Fibroblast of skin of left quadriceps (primary cell): ENCODE measurements at places on chromosomes 7 and 10.

DNA sequence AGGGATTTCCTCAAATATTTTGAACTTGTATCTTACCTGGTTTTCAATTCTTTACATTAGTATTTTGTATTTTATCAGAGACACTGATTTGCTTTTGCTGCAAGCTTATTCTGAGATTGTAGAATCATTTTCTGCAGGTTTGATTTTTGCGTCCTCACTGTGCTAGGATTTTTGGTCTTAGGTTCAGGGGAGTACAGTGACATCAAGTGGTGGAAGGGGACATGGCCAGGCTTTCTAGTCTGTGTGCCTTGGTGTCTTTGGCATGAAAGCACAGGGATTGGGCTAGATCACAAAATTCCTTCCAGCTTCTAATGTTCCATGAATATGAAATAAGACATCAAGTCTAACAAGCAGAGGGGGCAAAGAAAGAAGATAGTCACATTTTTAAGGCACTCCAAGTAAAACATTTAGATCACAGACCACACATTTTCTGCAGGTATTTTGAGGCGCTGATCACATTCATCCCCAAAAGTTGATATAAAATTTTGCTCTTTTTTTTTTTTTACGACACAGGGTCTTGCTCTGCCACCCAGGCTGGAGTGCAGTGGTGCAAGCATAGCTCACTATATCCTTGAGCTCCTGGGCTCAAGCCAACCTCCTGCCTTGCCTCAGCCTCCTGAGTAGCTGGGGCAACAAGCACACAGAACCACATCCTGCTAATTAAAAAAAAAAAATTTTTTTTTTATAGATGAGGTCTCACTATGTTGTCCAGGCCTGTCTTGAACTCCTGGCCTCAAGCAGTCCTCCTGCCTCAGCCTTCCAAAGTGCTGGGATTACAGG, 124.4 kb downstream of the PON1 start:
- DNase-seq: peak; percentile 27

DNA sequence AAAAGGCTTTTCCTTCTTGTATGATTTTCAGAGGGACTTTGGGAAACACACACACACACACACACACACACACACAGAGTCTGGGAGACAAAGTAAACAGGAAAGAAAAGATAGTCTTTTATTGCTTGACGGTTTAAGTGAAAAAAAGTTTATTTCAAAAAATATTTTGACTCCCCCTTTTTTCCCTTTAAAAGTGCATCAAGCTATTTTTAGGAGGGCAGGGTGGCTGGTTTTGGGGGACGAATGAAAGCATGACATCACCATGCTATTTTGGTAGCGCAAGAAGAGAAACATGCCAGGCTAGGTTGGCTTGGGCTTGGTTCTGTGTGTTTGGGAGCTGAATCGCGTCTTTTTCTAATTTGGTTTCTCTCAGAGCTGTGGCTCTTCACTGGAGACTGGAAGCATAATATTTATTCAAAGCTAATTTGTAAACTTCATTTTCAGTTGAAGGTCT, 129.2 kb downstream of the BAMBI start:
- no peak for DNase-seq

- DNase-seq: peak; percentile 53
Measured at GRCh38 chr10:51063659-51064535, 10.4 kb upstream of the PRKG1 start.

- peak; percentile 42 for DNase-seq
Measured at GRCh38 chr10:110411047-110411410, 86.7 kb upstream of the DUSP5 start.

DNA sequence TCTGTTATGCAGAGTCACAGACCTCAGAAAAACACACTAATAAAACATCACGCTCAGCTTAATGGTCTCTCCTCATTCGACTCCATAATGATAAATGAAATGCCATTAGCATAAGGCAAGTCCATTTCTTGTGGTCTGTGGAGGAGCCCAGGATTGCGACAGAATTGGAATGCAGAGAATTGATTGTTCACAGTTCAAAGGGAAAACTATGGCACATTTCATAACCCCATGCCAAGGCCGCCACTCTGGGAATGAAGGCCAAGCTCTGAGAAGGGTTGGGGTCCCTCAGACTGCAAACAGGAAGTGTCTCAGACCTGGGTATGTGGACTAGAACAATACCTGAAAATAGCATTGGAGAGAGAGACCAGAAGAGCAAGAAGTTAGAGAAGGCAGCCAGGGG, 398.9 kb downstream of the ADRA2A start:
- peak; percentile 16 for DNase-seq

DNA sequence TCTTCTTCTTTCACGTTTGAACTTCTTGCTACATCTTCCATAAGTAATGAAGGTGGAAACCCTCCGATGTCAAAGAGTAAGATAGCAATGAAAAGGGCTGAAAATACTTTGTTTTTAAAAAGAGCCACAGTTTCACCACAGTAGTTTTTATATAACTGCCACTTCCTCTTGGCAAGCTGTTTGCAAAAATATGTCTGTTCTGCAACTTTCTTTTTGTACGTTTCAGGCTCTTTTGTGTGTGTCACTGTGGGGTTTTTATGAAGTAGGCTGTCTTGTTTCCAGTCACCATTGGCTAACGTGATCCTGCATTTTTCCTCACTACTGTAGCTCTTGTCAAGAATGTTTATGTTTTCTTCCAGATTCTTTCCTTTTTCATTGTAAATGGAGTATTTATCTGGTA, 55.6 kb downstream of the SLC16A9 start:
- DNase-seq: no peak

GRCh38 chr10:118343115-118343514, 991 bp upstream of the FAM204A start:
- no peak for DNase-seq

GRCh38 chr10:33521062-33521461, 186.6 kb upstream of the NRP1 start:
- DNase-seq: peak; percentile 44

DNA sequence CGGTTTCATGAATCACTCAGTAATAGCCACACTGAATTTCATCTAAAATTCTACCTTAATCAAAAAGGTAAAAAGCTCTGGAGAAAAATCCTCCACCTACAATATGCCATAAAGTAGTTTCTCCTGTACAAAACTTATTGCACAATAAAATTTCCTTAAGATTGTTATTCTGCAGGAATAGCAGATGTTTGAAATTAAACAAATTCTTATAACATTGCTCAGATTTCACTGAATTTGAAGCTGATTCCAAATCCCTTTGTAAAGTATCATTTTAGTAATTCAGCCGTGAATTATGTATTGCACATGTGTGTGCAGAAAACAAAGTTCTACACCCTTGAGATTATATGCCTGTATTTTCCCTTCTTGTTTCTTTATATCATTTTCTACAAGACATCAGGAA, 123.8 kb downstream of the AMPH start:
- DNase-seq: peak; percentile 55

DNA sequence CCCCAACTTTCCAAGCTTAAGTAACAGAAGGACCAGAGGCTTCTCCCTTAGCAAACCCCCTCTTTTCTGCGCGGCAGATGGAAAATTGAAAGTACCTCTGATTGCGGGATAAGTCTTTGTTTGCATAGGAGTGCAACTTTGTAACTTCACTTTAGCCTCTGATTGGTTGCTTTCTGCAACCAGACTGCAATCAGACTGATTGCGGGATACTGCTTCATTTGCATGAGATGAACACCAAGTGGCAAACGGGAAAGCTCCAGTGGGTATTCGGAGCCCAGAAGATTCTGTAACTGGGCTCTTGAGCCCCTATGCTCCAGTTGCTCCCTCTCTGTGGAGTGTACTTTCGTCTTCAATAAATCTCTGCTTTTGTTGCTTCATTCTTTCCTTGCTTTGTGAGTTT, 260.6 kb downstream of the BAMBI start:
- DNase-seq: no peak

DNA sequence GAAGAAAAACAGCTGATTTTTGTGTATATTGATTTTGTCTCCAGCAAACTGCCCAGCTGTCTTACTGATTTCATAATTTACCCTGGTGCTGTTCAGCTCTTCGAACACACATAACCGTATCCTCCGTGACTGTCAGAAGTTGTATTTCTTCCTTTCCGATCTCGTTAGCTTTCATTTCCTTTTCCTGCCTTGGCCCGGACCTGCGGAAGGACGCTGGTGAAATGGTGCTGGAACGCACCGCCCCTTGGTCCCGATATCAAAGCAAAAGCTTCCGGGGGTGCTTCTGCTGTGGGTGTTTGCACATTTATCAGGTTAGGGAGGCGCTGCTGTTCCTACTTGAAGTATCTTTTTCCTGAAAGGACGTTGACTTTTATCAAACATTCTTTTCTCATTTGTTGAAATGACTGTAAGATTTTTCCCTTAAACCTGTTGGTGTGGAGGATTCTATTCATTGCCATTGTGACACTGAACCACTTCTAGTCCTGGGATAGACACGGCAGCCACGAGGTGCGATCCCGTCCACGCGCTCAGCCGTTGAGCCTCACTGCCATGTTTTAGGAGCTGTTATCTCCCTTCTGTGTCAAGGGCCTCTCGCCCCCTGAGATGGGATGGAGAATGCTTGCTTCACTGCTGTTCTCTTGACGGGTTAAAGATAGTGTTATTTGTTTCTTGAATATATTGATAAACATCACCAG, 72.6 kb downstream of the FOXL3 start:
- DNase-seq: no peak

DNA sequence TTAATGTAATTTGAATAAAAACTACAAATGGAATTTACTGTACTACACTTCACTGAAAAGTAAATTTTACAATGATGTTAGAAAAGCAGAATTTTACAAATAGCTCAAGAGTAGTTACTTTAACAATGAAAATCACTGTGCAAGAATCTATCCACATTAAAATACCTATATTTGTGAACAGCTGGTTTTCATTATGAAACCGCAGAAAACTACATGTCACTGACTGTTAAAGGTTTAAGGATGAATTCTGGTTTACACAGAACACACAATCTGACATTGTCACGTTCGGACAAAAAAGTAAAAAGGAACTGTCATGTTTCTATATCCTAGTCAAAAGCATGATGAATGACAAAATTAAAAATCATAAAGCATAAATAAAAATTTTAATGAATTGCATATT, 415.3 kb upstream of the PRKCQ start:
- DNase-seq: peak; percentile 61

- DNase-seq: no peak
Measured at GRCh38 chr10:125824736-125825135, 1.4 kb downstream of the BCCIP start.

DNA sequence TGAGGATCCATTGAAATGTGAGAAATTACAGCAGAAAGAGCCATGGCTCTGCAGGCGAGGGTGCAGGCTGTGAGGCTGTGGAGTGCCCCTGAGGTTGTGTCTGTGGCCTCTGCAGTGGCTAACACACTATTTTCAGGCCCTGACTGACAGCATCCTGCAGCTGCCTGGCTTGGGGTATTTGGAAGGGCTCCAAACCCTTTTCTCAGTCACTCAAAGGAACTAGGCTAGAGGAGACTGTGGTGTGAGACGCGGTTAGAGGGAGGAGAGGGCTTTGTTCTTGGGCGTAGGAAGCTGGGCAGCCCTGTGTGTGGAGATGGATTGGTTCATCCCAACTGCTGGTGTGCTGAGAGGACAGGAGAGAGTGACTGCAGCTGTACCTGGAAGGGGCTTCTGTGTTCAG, 134.9 kb downstream of the RAMP3 start:
- no peak for DNase-seq

GRCh38 chr10:14173706-14174594, 156.8 kb downstream of the FRMD4A start:
- DNase-seq: no peak

- peak; percentile 55 for DNase-seq
Measured at GRCh38 chr7:135729230-135729629, 1.2 kb upstream of the SLC13A4 start.

- no peak for DNase-seq
Measured at GRCh38 chr10:91309711-91310110, 89.2 kb downstream of the PCGF5 start.

GRCh38 chr10:122306282-122306681, 35.2 kb downstream of the BTBD16 start:
- DNase-seq: no peak

DNA sequence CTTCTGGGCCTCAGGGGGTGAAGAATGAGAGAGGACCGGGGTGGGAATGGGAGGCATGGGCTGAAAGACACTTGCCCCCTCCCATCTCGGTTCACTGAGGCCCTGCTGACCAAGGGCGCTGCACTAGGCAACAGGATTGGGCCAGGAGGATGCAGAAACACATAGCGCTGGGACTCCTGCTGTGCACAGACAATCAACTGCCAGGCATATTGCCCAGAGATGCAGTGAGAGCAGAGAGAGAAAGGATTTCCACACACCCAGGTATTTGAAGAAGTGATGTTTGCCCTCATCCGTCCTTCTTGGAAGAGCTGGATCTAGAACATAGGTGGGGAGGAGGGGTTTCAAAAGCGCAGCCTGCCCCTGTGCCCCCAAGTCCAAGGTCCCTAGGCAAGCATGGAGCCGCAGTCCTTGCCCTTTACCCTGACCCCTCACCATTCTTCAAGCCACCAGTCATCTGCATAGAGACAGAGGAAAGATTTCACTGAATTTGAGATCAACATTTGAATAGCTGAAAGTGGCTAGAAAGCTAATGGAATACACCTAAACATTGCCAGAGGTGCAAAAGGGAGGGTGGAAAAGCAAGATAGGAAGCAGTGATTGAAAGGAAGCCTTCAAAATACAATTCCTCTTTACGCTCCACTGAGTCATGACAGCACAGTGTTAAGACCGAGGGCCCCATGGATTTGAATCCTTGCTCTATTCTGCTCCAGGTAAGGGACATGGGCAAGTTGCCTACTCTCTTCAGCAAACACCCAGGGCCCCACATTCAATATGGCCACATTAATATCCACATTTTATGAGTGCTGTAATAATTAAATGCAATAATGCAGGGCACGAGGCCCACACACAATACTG, 44.2 kb upstream of the TNS3 start:
- no peak for DNase-seq

DNA sequence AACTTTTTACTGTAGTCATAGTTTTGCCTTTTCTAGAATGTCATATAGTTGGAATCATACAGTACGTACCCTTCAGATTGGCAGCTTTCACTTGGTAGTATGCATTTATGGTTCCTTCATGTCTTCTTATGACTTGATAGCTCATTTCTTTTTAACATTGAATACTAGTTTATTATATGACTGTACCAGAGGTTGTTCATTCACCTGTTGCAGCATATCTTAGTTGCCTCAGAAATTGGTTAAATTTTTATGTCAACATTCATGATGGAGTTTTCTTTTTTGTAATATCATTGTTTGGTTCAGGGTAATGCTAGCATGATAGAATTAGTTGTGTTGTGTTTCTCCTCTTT, 94.8 kb upstream of the CDK13 start:
- DNase-seq: no peak

DNA sequence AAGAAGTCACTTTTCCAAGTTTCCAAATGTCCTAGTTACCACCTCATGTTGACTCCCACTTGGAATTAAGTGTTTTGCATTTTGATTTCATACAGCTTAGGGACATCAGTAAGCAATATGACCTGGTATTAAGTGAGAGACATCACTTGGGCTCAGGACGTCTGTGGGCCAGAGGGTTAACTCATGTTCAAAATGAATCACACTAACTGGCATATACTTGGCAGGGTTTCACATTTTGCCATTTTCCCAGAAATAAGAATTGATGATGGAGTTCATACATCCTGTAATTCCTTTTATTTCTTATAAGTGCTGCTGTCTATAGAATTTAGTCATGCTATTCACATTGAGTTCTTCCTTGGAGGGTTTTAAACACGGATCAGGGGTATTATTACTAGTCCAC, 516.5 kb downstream of the PHTF2 start:
- DNase-seq: no peak

- DNase-seq: no peak
Measured at GRCh38 chr7:111108000-111108399, 17.1 kb downstream of the LRRN3 start.
